ENCODE measurements at places on chromosomes 4 and X.

DNA sequence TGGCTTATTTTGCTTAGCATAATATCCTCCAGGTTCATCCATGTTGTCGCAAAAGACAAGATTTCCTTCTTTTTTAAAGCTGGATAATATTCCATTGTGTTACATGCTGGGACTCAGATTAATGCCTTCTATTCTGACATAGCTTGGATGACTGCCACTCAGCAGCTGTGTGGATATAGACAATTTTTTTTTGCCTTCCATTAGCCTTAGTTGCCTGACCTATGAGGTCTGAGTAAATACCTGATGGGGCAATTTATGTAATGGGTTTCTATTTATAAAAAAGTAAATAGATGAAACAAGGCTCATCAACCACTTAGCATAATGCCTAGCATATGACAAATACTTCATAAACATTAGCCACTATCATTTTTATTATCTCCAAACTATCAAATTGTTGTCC lies 515.4 kb downstream of the ZNF674 start:
- peak; percentile 89 for DNase-seq

GRCh38 chr4:185304944-185305690 lies 90.6 kb downstream of the LRP2BP start:
- peak; percentile 41 for DNase-seq

- no peak for DNase-seq
Observed at GRCh38 chrX:23953908-23954269, 46.1 kb downstream of the CXorf58 start.

GRCh38 chr4:112113864-112114263 lies 31.4 kb upstream of the FAM241A start:
- DNase-seq: no peak

- DNase-seq: no peak
Observed at GRCh38 chrX:149010013-149010852, 494.9 kb downstream of the IDS start.

DNA sequence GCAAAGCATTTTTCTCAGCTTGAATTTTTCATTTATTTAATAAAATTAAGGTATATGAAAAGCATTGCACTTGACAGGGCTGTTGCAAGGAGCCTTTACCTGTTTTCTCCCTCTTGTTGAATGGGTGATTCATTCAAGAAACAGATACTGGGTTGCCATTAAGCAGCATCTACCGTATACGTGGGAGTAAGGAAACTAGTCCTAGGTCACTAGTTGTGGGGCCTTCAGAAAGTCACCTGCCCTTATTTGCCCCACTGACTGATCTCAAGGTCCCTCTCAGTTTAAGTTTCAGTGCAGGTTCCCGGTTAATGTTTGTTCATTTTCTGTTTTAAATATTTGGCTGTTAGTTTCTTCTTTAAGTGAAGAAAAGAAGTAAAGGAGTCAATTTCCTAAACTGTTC lies 34.0 kb downstream of the LHFPL1 start:
- DNase-seq: no peak

DNA sequence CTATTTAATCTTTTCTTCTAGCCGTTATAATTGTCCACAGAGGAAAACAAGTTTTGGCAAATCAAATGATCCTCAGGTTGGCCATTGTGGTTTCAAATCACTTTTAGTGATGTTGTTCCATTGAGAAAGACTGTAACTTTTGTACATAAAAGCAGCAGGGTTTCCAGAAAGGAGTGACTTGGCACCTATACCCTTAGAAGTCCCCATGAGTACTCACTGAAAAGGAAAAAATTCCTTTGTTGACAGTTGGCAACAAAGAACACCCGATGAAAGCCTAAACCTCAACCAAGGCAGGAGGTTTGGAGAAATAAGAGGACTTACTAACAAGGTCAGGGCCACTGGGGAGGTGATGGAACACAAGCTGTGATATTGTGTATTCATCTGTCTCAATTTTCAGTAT lies 474.4 kb downstream of the RAPGEF2 start:
- no peak for DNase-seq

DNA sequence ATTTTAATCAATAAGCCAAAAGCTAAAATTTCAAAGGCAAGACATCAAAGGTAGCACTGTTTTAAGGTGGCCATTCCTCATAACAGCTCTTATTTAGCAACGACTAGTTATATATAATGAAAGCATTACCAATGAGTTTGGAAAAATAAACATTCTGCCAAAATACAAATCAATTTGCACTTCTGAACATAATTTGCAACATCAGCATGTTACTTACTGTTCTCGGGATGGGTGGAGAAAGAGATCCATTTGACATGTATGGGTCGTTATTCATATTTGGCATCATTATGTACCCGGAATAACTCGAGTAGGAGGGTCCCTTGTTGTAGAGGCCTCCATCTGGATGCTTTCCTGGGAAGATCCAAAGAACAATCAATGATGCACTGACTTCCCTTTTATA lies 5.4 kb downstream of the LEF1 start:
- DNase-seq: no peak

GRCh38 chr4:56723659-56724230 lies 42.6 kb upstream of the HOPX start:
- no peak for DNase-seq

DNA sequence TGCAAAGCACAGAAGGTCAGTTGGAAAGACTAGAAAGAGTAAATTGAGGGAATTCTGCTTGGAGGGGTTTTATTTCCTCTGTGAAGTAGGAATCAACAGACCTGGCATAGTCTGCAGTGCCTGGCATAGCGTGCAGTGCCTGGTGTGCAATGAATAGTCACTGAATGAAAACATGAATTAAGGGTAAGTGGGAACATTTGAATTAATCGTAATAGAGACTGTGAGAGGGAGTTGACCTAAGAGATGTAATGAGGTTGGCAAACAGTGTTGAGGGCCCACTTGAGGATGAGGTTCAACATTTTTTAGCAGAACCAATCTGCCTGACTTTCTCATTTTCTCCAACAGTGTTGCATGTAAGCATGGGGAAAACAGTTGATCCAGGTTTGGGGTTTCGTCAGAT lies 377.2 kb upstream of the FTHL17 start:
- peak; percentile 78 for DNase-seq

- DNase-seq: peak; percentile 95
Observed at GRCh38 chr4:10917566-10917965, 233.0 kb upstream of the CLNK start.

- no peak for DNase-seq
Observed at GRCh38 chr4:80878218-80878617, 152.3 kb upstream of the BMP3 start.

GRCh38 chrX:153690466-153690865 lies 2.7 kb downstream of the SLC6A8 start:
- DNase-seq: no peak

- no peak for DNase-seq
Observed at GRCh38 chr4:142528433-142528832, 317.7 kb downstream of the INPP4B start.

- no peak for DNase-seq
Observed at GRCh38 chrX:82748906-82749505, 759.1 kb upstream of the POU3F4 start.

GRCh38 chrX:47482512-47483305 lies at the start of gene ZNF41:
TSS of gene ZNF41 (minus strand) at chrX:47483222. CDS start at chrX:47467481, 15,741 bp downstream.
- DNase-seq: peak; percentile 92

GRCh38 chrX:84248226-84248625 lies 60.2 kb upstream of the RPS6KA6 start:
- no peak for DNase-seq

- peak; percentile 2 for DNase-seq
Observed at GRCh38 chr4:76758290-76758882, 139.6 kb downstream of the SOWAHB start.

GRCh38 chr4:165780735-165781134 lies 92.3 kb upstream of the TLL1 start:
- DNase-seq: no peak

- no peak for DNase-seq
Observed at GRCh38 chr4:37951461-37952352, 8.5 kb upstream of the PTTG2 start.

DNA sequence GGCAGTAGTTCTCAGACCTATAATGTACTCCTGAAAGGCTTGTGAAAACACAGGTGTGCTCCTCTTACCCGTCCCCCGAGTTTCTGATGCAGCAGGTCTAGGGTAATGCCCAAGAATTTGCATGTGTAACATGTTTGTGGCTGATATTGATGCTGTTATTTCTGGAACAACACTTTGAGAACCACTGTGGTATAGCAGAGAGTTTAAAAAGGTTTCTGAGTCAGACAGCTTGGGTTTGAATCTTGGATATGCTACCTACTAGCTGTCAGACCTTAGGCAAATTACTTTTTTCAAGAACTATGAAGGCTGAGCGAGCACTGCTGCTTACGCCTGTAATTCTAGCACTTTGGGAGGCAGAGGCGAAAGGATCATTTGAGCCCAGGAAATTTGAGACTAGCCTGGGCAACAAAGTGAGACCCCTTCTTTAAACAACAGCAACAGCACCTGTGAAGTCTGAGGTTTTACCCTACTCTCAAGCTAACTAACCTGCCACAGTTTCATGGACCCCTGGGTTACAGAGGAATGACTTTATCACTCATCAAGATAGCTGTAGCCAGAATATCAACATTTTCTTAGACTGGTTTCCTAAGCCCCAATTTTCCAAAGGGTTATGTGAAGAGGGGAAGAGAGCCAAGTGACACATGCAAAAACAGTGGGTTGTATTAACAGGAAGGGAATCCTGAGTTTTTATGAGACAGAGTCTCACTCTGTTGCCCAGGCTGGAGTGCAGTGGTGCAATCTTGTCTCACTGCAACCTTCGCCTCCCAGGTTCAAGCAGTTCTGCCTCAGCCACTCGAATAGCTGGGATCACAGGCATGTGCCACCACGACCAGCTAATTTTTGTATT lies 5.1 kb downstream of the AFF1 start:
- DNase-seq: no peak

- no peak for DNase-seq
Observed at GRCh38 chrX:106144755-106145639, 23.1 kb upstream of the PWWP3B start.
